LoVo (cell line): ENCODE measurements at places on chromosomes 5 and 9.

DNA sequence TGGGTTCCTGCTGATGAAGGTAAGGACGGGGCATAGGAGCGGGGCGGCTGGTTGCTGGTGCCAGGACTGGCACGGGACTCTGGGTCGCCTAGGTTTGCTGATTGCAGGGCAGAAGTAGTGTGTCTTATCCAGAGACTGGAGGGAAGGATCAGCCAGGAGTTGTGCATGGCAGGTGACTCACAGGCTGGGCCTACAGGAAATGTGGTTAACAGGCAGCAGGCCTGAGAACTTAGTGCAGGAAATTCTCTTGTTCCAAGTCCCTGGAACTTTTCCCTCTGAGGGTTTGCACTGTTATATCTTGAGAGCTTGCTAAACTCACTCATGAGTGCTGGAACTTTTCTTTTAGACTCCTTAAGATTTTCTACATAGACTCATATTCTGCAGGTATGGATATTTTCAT lies 95.1 kb downstream of the ANXA2R start:
- peak; percentile 48 for DNase-seq

- no peak for DNase-seq
These were observed 14.7 kb upstream of the OSMR start for GRCh38 chr5:38831117-38831516.

DNA sequence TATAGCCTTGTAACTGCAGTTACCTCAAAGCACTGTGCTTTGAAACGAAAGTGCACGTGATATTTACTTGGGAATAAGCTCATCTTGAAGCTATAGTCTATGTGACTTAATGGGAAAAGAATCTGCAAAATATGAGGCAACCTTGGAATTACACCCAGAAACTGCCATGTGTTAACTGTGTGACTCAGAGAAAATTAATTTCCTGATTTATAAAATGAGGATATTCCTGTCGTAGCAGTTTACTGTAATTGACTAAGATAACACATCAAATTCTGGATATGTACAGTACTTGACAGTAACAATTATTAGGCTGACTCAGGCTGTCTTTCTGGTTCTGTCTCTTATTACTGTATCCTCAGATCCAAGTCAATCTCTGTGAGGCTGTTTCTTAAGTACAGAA lies 1079.9 kb upstream of the ACO1 start:
- peak; percentile 18 for DNase-seq

- DNase-seq: no peak
These were observed 48.8 kb downstream of the ARL15 start for GRCh38 chr5:54261596-54261995.

- no peak for DNase-seq
These were observed 71.6 kb upstream of the GALNT10 start for GRCh38 chr5:154118893-154119336.

DNA sequence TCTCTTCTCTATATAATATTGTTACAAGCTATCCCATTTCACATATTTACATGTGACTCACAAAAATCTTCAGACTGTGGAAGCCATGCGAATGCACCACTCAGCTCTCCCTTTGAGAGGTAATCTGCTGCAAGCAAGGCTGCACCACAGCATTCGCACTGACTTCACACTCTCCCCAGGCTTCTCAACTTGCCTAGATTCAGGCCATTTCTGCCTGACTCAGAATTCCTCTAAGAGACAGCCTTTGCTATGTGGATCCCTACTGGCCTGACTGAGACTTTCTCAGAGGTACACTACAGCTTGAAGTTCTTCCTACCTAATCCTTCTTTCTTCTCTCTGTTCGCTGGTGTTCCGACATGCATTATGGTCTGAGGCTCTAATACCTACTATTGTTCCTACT lies 21.1 kb upstream of the DMRTA1 start:
- DNase-seq: no peak

DNA sequence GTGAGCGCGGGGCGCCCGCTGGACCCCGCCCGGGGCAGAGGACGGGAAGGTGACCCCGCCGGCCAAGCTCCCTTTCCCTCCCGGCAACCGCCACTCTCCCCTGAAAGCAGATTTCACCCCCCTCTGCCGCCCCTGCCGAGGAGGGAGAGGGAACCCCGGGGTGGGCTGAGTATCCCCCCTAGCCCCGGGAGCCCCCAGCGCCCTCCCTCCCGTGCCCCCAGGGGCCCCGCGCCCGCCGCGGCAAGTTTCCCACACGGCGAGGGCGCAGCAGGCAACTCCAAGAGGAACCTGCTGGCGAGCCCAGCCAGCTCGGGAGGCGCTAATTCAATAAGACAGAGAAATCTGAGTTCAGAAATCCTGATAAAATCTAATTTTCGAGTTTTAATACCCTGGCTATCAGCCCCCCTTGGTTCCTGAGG lies 1.6 kb downstream of the NTNG2 start:
- no peak for DNase-seq

GRCh38 chr5:170306381-170306831 lies 8.8 kb upstream of the LCP2 start:
- no peak for DNase-seq

- no peak for DNase-seq
These were observed 14.1 kb downstream of the SLC25A25 start for GRCh38 chr9:128082151-128082550.

- no peak for DNase-seq
These were observed 25.3 kb downstream of the RAPGEF6 start for GRCh38 chr5:131609774-131610173.

DNA sequence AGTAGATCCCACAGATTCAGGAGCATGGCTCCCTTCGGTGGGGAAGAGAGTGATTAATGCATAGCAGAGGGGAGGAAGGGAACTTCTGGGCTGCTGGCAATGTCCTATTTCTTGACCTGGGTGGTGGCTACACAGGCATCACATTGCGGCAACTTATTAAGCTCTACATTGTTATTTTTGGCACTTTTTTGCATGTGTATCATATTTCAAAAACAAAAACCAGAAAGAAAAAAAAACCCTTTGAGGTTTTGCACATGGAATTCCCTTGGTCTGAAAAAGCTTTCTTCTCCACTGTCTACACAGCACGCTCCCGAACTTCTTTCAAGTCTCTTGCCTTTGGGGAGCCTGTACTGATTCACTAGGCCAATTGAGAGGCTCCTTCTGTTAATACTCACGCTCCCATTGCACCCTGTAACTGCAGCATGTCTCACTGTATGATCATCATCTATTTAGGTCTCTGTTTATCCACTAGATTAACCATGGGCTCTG lies 25.1 kb downstream of the CEMIP2 start:
- peak; percentile 50 for DNase-seq

GRCh38 chr9:125460883-125461635 lies 199.4 kb downstream of the GAPVD1 start:
- no peak for DNase-seq

- no peak for DNase-seq
These were observed 31.4 kb downstream of the CAMK2A start for GRCh38 chr5:150258130-150258529.

GRCh38 chr9:109557481-109557880 lies 59.4 kb upstream of the PTPN3 start:
- no peak for DNase-seq

DNA sequence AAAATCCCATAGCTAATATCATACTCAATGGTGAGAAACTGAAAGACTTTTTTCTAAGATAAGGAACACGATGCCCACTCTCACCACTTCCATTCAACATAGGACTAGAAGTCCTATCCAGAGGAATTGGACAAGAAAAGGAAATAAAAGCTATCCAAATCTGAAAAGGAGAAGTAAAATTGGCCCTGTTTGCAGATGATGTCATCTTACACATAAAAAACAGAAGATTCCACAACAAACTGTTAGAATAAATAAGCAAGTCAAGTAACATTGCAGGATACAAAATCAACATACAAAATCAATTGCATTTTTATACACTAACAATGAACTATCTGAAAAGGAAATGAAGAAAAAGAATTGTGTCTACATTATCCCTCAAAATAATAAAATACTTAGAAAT lies 308.0 kb downstream of the MCTP1 start:
- DNase-seq: no peak

GRCh38 chr5:72515211-72515610 lies 8.0 kb upstream of the ZNF366 start:
- no peak for DNase-seq

DNA sequence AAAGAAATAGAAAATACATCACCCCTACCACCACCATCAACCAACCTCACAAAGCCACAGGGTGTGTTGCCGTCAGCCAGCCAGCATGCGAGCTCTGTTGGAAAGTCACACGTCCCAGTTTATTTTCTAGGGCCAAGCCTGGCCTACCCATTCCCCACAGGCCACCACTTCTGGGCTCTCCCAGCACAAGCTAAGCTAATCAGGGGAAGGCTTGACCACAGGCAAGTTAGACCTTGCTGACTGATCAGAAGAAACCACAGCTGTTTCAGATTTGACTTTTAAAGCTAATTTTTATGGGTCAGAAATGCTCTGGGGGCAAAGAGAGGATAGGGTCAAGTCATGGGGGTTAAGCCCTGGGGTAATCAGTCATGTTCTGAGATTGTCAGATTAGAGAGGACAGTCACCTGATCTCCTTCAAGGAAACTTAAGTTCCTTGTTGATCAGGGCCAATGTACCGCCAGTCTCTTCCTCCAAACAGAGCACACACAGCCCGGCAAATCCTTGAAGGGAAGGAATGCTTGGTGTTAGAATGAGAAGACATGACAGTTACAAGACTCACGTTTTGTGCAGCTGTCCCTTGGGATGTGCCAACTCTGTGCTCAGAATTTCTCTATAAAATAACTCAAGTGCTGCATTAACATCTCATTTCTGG lies 7.6 kb downstream of the SHB start:
- no peak for DNase-seq

GRCh38 chr5:38806775-38807258 lies 39.0 kb upstream of the OSMR start:
- no peak for DNase-seq

- no peak for DNase-seq
These were observed 16.7 kb downstream of the CDKN2AIPNL start for GRCh38 chr5:134394932-134395331.

- no peak for DNase-seq
These were observed 438 bp upstream of the PAPPA start for GRCh38 chr9:116152941-116153764.

GRCh38 chr5:13766236-13766635 lies 178.3 kb downstream of the DNAH5 start:
- no peak for DNase-seq

GRCh38 chr9:12797037-12797436 lies 22.2 kb downstream of the LURAP1L start:
- DNase-seq: no peak

DNA sequence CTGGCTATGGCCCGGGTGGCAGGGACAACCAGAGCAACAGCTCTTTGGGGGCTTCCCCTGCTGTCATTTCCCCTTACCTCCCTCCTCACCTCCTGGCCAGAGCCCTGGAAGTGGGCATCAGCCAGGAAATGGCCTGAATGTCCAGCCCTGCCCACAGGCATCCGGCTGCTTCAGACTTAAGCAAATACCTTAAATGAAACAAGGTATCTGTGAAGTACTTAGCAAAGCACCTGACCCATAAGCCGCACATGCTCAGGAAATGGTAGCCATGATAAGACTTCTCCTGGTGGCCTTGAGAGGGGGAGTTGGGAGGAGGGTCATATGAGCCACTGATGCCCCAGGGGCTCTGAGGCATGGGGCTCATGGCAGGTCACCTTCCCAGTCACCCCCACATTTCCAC lies 43.8 kb downstream of the CAMK2A start:
- DNase-seq: no peak

GRCh38 chr5:59001154-59001553 lies 418.3 kb downstream of the RAB3C start:
- DNase-seq: no peak

- peak; percentile 6 for DNase-seq
These were observed at the start of gene APBA1 for GRCh38 chr9:69671879-69672595. Gene APBA1 (minus strand): TSS chr9:69672371.

DNA sequence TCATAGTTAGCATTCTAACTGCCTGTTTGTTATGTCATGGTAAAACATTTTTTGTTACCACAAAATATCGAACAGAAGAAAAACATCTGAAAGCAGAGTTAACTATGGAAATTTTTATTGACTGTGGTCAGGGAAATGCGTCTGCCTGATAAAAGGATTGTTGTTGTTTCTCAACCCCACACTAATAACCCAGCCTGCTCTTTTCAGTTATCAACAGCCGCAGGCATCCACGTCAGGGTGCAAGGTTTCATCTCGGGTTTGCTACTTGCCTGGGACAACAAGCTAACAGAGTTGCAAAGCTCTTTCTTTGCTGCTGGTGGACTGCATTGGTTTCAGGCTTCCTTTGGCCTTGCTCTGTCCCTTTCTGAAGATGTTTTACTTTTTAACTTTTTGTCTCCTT lies 969.2 kb downstream of the CDH18 start:
- DNase-seq: no peak

DNA sequence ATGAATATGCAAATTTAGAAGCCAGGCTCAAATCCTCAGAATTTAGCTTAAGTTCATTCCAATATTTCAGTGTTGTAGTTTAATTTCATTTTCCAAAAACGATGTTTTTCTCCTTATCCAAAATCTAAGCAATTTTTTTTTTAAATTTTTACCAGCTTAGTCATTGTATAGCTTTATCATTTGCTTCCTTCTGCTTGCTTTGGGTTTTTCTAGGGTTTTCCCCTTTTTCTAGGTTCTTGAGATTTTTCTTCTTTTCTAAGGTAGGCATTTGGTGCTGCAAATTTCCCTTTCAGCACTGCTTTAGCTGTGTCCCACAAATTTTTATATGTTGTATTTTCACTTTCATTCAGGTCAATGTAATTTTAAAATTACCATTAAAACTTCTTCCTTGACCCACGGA lies 34.4 kb upstream of the CCDC112 start:
- DNase-seq: no peak

DNA sequence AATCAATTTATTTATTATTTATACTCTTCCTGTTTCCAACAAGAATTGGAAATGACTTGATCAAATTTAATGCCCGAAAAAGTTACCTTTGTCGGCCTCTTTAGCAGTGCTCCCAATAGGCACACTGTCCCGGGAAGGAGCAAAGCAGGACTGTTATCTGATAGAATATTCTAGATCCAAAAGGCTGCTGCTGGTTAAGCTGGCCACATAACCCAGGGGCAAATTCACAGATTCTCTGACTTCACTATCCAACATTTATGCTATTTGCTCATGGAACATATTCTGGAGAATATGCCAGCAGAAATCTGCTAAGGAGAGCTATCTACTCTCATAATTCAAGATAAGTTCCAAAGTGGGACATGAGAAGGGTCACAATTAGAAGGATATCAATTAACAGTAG lies 100.2 kb upstream of the DMAC1 start:
- DNase-seq: no peak

DNA sequence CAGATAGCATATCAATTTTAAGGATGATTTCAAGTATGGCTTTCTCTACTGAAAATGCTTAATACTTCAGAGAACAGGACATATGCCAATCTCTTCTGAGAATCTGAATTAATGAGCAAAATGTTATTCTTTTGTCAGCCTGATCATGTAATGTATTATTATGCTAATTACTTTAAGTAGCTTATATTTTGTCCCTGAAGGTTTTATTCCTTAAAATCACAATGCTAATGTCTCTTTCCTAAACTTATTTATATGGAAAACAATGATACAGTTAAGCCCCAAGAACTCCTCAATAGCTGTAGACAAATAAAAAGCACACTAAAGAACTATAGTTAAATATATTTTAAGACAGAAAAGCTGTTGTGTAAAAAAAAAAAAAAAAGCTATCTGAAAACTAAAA lies 256.9 kb upstream of the PTPRD start:
- no peak for DNase-seq
